ENCODE measurements at places on chromosomes 16 and 17.
A peak's percentile ranks its signal among the peaks of the same experiment; 100 is the strongest.

GRCh38 chr17:33864758-33865229 lies 390.3 kb upstream of the CCL2 start:
- no peak for DNase-seq

DNA sequence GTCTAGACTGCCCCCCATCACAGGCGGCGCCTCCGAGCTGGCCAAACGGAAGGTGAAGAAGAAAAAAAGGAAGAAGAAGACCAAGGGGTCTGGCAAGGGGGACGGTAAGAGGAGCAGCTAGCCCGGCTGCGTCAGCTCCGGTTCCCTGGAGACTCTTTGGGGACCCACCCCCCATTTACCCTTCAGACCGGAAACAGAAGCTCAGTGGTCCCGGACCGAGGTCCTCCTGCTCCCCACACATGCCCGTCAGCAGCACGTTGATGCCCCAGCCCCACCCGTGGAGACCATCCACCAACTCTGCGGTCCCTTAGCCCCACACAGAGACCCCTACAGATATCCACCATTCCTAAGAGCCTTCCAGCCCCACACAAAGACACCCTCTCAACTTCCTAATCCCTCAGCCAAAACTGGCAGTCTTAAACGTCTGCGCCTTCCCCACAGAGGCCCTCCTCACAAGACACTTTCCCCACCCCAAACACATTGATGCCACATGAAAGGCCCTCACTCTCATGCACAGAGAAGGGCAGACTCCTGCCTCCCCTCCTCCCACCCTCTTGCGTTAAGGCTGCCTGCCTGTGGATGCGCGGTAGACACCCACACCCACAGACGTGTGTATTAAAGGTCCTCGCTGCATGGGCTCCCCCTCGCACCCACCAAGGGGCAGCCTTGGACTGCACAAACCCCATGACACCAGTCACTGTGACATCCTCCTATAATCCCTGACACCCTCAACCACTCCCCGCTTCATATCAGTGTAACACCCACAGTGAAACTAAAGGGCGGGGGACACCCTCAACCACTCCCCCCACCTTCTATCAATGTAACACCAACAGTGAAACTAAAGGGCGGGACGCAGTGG lies 58.2 kb upstream of the RPH3AL start:
- no peak for DNase-seq

DNA sequence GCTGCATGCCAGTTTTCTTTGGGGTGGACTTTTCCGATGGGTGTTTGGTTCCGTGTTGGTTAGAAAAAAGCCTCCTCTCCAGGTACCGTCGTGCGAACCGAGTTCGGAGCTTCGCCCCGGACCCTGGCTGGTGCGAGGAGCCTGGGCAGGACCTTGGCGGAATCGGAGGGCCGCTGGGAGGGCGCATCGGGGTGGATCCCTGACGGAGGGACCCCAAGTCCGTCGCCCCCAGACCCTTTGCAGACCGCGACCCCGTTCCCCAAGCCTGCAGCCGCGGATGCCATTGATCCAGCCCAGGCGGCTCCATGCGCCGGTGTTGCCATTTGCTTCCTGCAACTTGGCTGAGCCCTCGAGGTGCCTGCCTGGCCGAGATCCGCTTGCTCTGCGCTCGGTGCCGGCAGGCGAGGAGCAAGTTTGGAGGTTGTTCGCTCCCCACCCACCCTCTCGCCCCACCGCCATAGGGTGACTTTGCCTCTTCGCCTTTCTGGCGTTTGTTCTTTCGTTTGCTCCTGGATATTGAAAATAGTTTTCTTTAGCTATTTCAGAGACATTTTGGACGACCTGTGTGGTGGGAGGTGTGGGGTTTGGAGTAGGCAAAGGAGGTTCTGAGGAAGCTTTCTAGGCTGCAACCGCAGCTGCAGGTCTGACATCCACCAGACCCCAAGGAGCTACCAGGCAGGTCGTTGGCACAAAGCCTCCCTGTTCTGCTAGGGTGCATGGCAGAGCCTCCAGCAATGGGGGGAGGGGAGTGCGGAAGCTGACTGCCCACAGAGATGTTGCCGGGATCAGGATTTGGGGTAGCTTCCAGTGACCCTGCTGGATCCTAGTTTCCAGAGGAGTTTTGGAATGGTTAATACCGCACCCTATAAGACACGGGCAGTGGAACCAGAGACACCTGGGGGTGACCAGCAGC lies 58.2 kb downstream of the RAP1GAP2 start:
- DNase-seq: peak; percentile 38

GRCh38 chr17:14048169-14048568 lies 21.1 kb upstream of the COX10 start:
- no peak for DNase-seq

DNA sequence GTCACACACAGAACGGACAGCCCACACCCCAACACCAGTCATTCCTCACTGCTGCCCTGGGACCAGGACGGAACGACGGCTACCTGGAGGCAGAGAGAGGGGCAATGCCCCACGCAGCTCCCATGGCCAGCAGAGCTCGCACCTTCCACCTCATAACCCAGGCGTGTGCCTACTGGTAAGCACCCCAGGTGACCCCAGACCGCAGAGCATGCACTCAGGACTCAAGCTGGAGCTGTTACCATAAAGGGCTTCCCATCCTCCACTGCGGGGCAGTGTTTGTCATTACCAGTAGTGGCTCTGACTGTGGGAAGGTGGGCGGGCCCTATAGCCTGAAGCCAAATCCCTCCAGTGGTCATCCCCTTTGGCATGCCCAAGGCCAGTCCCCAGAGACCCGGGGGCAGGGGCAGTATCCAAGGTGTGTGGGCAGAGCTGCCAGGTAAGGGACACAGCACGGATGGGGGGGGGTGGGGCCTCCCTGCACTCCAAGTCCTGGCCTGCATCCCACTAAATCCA lies 4.7 kb upstream of the BCAR1 start:
- peak; percentile 51 for DNase-seq

- DNase-seq: peak; percentile 29
These were observed 2.8 kb downstream of the RASD1 start for GRCh38 chr17:17493249-17493985.

GRCh38 chr17:36611345-36612072 lies 10.1 kb downstream of the MRM1 start:
- peak; percentile 27 for DNase-seq

GRCh38 chr16:80583466-80583865 lies 42.7 kb downstream of the DYNLRB2 start:
- DNase-seq: peak; percentile 96

DNA sequence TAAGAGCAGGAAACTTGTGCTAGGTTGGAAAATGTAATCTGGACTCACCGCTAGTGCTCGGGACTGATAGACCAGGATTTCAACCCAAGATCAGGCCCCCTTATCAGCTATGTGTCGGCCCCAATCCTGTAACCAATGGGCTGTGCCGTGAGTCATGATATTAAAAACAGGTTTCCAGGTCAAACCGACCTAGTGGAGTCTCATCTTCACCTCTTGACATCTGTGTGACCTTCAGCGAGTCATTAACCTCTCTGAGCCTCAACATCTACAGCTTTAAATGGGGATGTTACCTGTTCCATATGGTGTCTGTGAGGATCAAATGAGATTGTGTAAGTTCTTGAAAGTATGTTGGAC lies 512 bp downstream of the PMM2 start:
- no peak for DNase-seq

GRCh38 chr17:2712300-2713043 lies 908 bp upstream of the CLUH start:
- DNase-seq: no peak

DNA sequence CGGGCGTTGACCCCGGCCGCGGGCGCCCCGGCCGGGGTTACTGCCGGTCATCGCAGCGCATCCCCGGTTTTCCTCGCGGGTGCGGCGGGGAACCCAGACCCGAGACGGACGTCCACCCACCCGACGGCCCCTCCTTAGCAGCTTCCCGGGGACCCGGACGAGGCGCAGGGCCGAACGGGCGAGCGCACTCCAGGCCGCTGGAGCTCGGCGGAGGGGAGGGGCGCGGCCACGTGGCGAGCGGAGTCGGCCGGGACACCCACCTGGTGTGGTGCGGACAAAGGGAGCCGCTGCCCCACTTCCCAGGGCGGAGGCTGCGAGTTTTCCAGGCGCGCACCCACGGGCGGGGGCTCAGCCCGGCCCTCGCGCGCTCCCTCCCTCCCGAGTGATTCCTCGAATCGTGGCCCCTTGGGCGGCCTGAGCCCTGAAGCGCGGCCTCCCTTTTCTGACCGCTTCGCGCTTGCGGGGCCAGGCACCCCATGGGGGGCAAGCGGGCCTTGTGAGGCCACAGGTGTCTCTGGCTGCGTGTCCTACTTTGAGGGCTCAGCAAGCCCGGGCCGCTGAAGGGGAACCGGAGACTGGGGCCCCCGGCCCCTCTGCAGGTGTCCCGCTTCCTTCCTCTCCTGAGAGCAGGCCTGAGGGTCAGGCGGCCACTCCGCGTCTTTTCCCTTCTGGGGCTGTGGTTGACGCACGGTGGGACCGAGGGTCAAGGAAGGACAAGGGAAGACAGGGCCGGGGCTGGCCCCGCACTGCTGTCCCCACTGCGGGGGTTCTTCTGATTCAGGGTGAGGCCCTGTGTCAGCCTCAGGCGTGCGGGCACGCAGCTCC lies 1.1 kb upstream of the FASN start:
- no peak for DNase-seq

GRCh38 chr16:15773968-15774367 lies 82.9 kb downstream of the MYH11 start:
- DNase-seq: no peak

All from suppressor macrophage treated with lipopolysaccharide for 1 hour (primary cell).